Activated naive CD8-positive, alpha-beta T cell treated with anti-CD3 and anti-CD28 coated beads, Interleukin-2, amount 50 U/mL, for 16 hours (primary cell): ENCODE measurements at places on chromosomes 16 and 17.

DNA sequence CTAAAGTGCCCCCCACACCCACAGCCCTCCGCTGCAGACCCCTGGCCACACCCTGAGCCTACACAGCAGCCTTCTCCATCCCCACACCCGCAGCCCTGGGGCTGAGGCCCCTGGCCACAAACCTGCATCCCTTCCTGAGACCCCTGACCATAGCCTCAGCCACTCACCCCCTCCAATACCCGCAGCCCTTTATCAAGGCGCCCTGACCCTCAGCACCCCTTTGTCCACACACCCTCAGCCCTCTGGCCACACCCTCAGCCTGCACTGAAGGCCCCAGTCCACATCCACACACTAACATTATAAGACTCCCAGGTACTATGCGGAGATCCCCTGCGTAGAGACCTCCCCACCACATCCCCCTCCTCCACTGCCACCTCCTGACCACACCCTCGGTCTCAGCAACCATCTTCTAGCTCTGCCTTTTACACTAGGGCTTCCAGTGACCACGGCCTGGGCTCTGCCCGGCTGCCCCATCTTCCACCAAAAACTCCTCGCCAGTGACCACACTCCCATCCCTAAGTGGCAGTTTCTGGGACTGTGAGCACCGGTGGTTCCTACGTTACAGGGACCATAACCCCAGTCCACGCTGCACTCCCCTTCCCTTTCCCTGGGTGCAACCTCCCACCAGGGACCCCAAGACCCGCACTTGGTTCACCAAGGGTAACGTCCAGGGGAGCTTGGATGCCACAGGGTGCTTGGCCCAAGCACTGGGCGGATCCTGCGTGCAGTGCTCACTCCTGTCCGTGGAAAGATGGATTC is 818 bp downstream of the TPPP3 start:
- no peak for DNase-seq

- no peak for DNase-seq
Measured at GRCh38 chr16:8596581-8596980, 6.3 kb upstream of the TMEM114 start.

- DNase-seq: no peak
Measured at GRCh38 chr17:38969281-38969680, 2.1 kb upstream of the FBXO47 start.

GRCh38 chr17:56471696-56472095 is 121.8 kb upstream of the NOG start:
- no peak for DNase-seq

- no peak for DNase-seq
Measured at GRCh38 chr16:21279501-21279900, 1.4 kb upstream of the CRYM start.

DNA sequence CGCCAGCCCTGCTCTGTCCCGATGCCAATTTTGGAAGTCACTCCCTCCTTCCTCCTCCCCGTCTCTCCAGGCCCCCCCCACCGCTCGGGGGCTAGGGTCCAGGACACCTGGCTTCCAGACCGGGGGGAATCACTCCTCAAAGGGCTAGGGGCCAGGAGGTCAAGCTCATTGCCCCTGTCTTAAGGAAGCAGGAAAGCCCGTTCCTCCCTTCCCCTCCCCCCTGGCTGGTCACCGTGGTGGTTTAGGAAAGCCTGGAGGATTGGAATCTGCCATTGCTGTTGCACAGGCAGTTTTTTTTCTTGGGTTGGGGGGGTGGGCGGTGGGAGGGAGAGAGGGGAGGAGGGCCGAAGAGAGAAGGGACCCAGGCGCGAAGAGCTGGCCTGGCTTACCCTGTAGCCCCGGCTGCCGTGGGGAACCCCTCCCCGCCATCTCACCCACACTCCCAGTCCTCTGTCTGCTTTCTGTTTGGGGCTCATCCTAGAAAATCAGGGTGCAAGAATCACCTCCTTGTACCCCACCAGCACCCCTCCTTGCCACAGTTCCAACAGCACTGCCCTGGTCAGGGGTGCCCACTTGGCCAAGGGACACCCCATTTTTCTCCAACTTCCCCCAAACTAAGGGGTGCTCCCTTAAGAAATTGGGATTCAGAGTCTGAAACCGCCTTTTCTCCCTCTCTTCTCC is 2.9 kb upstream of the BCL6B start:
- no peak for DNase-seq

GRCh38 chr16:2985462-2985861 is 5.2 kb upstream of the PKMYT1 start:
- no peak for DNase-seq

- DNase-seq: no peak
Measured at GRCh38 chr16:86714166-86714565, 135.8 kb downstream of the FOXL1 start.

DNA sequence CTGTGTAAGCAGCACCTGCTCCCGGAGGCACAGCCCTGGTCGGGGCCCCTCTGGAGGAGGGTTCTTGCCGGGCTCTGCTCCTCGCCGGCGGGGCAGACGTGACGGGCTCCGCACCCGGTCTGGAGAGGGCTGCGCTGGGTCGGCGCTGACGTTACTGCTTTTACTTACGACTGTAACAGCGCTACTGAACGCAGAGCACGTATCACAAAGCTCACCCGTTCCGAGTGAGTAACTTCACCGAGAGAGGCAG is 1.3 kb upstream of the RAB40C start:
- DNase-seq: no peak

- DNase-seq: no peak
Measured at GRCh38 chr17:21272881-21273792, 11.4 kb upstream of the MAP2K3 start.

DNA sequence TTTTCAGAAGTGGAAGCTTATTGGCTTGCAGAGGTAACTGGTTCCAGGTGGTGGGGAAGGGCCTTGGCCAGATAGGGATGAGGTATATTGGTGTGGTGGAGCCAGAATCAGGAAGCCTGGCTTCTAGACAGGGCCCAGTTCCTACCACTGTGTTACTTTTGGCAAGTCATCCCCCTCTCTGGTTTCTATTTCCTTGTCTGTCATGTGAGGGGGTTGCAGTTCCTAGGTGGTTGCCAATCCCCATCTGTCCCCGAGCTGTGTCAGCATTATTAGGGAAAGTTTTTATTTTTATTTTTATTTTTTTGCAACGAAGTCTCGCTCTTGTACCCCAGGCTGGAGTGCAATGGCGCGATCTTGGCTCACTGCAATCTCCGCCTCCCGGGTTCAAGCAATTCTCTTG is 3.0 kb downstream of the SMCR8 start:
- DNase-seq: no peak

DNA sequence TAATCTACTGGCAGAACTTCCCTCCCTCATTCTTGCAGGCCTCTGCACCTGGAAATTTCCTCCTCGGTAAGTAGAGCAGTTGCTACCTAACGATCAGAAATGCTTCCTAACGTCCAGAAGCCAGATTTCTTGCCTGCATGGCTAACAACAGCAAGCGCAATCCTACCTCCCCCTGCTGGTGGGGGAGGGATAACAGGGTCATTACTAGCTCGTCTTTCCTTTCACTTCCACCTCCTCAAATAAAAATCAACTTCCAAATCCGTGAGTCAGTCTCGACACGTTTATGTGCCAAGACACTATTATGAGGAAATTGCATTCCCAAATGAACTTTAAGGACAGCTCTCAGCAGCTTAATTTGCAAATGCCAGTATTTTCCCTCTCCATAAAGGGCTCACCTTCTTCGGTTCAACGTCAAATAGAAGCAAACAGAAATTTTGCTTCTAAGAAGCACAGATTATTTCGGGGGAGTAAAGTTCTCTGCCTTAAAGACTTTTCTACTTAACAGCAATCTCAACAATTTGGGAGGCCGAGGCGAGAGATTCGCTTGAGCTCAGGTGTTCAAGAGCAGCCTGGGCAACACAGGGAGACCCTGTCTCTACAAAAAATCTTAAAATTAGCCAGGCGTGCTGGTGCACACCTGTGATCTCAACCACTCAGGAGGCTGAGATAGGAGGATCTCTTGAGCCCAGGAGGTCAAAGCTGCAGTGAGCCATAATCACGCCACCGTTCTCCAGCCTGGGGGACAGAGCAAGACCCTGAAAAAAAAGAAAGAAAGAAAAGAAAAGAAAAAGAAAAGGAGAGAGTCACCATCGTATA is 188.6 kb upstream of the PSMD7 start:
- no peak for DNase-seq

DNA sequence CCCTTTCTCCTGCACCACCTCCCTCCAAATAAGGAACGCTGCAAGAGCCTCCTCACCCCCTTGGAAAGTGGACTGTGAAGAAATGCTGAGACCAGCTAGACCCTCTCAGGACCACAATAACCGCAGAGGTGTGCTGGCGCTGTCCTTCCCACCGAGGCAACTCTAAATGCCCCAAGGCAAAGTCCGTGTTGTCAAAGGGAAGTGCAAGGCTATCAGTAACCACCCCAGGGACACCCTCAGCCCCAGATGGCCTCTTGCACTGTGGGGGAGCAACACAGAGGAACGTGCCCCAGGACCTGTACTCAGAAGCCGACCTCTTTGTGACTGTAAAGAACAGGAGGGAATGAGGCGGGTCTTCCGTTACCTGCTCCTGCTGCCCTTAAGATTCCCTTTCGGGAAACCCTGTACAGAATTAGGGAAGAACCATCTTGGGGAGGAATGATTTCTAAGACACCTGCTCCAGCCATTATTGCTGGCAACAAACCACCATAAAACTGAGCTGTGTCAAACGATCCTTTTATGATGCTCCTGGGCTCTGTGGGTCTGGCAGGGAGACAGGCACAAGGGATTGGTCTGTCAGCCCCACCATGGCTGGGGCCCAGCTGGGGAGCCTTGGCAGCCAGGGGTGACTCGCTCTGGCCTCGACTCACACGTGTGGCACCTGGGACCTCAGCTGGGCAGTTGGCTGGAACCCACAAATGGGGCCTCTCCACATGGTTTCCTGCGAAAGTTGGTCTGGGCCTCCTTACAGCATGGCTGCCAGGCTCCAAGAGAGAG is 14.6 kb upstream of the MED9 start:
- no peak for DNase-seq

DNA sequence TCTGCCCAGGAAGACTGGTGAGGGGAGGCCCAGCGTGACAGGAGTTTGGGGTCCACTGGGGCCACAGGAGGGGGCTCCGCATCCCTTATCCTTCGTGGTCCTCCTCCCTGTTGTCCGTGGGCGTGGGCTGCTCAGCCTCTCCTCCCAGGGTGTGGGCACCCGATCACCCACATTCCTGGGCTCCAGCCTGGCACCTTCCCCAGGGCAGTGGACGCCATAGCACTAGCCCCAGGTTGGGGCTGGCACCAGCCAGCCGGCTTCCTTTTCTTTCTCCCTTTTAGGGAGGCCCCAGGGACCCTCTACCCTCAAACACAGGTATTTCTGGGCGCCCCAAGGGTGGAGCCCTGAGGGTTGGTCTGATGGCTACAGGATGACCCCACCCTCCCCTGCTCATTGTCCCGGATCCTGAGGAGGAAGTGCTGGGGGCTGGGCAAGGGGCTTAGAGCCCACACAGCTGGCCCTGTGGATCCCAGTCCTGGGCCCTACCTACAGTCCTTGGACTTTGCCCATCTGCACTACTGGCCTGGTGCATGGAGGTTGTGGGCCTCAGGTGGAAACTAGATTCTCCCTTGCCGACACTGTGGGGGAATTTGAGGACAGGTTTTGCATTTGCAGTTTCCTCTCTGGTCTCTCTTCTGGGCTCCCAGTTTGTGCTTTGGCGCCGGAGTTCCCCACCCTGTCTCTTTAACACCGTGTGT is 1.1 kb downstream of the KIF1C start:
- no peak for DNase-seq

- DNase-seq: no peak
Measured at GRCh38 chr16:72865835-72866234, 182.1 kb downstream of the ZFHX3 start.

DNA sequence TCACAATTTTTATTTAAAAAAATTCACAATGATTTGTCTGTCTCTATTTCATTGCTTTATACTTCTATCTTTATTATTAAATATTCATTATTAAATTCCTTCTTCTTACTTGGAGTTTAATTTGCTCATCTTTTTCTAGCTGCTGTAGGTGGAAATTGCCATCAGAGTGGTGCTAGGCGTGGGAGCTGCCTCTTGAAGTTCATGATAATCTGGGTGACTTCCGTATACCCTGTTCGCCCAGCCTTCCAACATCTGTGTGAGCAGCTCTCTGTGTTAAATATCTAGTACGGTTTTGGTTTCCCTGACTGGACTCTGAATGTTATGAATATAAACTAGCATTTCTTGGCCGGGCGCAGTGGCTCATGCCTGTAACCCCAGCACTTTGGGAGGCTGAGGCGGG is 84.0 kb upstream of the RPH3AL start:
- no peak for DNase-seq

DNA sequence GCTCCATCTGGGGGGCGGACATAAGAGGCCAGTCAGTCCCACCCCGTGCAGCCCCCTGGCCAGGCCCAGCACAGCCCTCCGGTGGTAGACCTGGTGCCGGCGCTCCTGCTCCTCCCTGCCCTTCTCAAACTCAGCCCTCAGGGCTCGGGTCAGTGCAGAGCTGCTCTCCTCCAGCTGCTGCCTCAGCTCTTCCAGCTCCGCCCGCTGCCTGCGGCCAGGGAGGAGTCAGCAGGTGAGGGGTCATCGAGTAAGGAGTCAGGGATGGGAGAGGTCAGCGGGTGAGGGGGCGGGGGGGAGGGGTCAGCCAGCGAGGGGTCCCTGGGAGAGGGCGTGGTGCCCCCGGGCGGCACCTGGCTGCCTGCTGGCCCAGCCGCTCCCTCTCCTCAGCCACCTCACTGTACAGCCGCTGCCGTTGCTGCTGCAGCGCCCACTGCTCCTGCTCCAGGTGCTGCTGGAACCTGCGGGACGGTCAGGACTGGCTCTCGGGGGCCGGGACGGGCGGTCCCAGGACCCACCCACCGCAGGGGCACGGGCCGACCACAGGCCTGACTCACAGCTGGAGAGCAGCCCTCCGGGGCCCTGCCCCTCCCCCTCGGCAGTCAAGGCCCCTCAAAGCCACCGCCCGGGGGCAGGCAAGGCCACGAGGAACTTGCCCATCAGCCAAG is 26.5 kb upstream of the AATK start:
- DNase-seq: no peak

DNA sequence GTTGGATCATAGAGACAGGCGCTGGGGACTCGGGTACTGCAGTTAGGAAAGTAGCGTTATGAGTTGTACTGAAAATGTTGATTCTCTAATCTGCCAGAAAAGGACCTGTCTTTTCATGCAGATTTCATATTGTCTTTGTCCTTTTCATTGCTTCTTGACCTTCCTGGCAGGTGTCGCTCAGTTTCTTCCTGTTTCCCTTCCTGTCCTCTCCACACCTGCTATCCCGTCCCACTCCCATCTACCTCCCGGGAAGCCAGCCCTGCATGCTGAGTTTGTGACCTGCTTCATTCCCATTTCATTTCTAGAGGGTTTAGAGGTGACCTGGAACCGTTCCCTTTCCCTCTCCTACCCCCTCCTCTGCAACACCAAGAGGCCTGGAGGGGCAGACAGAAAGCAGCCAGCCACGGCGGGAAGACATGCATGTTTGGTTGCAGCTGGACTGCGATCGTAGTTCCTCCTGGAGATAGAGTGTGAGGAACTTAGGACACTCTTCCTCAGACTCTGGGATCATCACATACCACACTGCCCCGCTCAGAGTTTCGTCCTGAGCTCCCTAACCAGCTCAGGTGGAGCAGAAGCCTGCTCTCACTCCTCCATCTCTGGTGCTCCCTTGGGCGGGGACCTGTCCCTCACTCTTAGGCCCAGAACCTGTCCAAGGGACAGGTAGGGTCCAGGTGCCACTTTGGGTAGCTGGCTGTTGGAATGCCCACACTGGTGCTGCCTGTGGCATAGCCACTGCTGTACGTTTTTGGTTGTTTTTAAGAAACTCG is 23.9 kb upstream of the ARHGAP23 start:
- no peak for DNase-seq
